ENCODE measurements at places on chromosomes 1 and 21. TPM values are rescaled to one million over a fixed set of nuclear protein-coding genes. Genes with fewer than 3 reads are reported as not detected.

- H3K27ac ChIP-seq: peak overlapping the region; percentile 81
- peaks cover 23% of the 10 kb centered on the region for H3K36me3 ChIP-seq
- no peak for DNase-seq
Observed at GRCh38 chr1:93578911-93579825, 102.5 kb downstream of the BCAR3 start.

- H3K27me3 ChIP-seq: no peaks in the 10 kb centered on the region
- peaks cover 1% of the 10 kb centered on the region for H3K4me1 ChIP-seq
- H3K36me3 ChIP-seq: no peaks in the 10 kb centered on the region
- H3K4me3 ChIP-seq: no peak overlapping the region
- H3K27ac ChIP-seq: no peak overlapping the region
Observed at GRCh38 chr1:26016258-26016952, 5.2 kb upstream of the EXTL1 start.

GRCh38 chr1:245751726-245752470 lies 597.1 kb downstream of the KIF26B start:
- DNase-seq: no peak
- no peak overlapping the region for H3K4me3 ChIP-seq
- H3K4me1 ChIP-seq: no peaks in the 10 kb centered on the region
- H3K27ac ChIP-seq: no peak overlapping the region

DNA sequence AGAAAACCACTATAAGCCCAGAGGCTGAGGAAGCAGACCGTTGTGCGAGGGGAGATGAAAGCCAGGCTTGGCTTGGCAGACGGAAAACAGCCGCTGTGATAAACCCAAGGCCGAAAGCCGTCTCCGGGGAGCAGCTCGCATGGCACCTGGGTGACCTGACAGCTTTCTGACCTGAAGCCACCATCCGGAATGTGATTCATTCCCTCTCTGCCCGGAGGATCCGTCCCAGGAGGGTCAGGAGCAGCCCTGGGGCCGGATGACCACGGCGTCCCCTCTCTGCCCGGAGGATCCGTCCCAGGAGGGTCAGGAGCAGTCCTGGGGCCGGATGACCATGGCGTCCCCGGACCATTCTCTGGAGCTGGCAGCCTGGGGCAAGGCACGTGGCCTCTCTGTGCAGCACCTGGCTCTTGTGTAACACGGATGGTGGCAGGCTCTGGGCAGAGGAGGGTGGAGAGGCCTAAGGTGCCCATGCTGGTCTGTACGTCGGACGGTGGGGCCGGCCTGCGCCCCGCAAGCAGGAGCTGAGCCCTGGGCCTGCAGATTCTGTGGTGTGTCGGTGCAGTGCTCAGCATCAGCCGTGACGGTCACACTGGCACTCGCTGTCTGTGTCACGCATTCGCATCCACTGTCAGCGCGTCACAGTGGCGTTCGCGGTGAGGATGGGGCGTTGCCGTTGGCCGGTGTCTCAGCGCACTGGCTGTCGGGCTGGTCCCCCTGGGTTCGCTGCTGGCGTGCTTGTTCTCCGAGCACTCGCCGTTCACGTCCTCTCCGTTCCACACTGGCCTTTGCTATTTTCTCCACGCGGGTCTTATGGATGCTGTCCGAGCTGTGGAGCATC lies 50.3 kb downstream of the SLX9 start:
- no peak overlapping the region for H3K4me3 ChIP-seq
- H3K27ac ChIP-seq: no peak overlapping the region
- no peaks in the 10 kb centered on the region for H3K36me3 ChIP-seq
- H3K27me3 ChIP-seq: no peaks in the 10 kb centered on the region

The GLRX2 gene
- 2.8 TPM for total RNA-seq

The COL9A2 gene
- total RNA-seq: 4.5 TPM

- H3K27me3 ChIP-seq: no peaks in the 10 kb centered on the region
- no peaks in the 10 kb centered on the region for H3K4me1 ChIP-seq
- no peak for DNase-seq
- no peaks in the 10 kb centered on the region for H3K36me3 ChIP-seq
- no peak overlapping the region for H3K4me3 ChIP-seq
Observed at GRCh38 chr21:42079939-42080787, 9.0 kb downstream of the UMODL1 start.

- no peak overlapping the region for H3K27ac ChIP-seq
- no peaks in the 10 kb centered on the region for H3K27me3 ChIP-seq
- peaks cover 14% of the 10 kb centered on the region for H3K36me3 ChIP-seq
- H3K4me3 ChIP-seq: no peak overlapping the region
- no peak for DNase-seq
Observed at GRCh38 chr1:110348771-110349170, 9.6 kb downstream of the RBM15 start.

The SPRR1A gene
- not detected for total RNA-seq

- no peak for DNase-seq
- no peak overlapping the region for H3K27ac ChIP-seq
- no peak overlapping the region for H3K4me3 ChIP-seq
- no peaks in the 10 kb centered on the region for H3K36me3 ChIP-seq
- H3K4me1 ChIP-seq: no peaks in the 10 kb centered on the region
Observed at GRCh38 chr1:180842491-180843275, 70.0 kb upstream of the KIAA1614 start.

- no peaks in the 10 kb centered on the region for H3K27me3 ChIP-seq
- no peaks in the 10 kb centered on the region for H3K36me3 ChIP-seq
- H3K4me1 ChIP-seq: peaks cover 3% of the 10 kb centered on the region
- H3K4me3 ChIP-seq: no peak overlapping the region
- no peak for DNase-seq
Observed at GRCh38 chr1:94326329-94326728, 88.9 kb upstream of the ARHGAP29 start.

GRCh38 chr21:16455526-16455925 lies 725.7 kb downstream of the USP25 start:
- DNase-seq: no peak
- H3K4me3 ChIP-seq: no peak overlapping the region
- H3K27me3 ChIP-seq: no peaks in the 10 kb centered on the region
- H3K27ac ChIP-seq: no peak overlapping the region
- no peaks in the 10 kb centered on the region for H3K4me1 ChIP-seq
- H3K36me3 ChIP-seq: no peaks in the 10 kb centered on the region

DNA sequence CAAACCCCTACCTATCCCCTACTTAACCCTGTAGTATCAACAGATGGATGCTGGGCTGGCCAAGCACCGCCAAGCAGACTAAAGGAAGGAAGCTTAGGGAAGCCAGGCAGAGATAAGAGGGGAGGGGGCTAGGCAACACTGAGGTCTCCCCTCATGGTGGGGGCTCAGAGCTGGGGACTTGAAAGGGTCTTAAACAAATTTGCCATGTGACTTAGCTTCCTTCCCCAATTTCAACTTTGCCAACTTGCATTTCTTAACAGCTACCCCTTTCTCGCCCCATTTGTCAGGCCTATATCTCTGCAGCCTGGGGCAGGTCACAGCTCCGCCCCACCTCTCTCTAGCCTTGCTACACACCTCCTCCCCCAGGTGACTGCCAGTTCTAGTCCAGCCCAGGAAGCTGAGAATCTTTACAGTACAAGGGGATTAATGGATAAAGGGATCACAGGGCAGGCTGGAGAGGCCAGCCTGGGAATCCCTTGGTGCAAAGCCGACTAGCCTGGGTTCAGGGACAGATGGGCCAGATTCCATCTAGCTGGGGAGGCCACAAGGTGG lies 3.4 kb downstream of the KIF21B start:
- H3K27ac ChIP-seq: no peak overlapping the region
- no peaks in the 10 kb centered on the region for H3K27me3 ChIP-seq
- no peak overlapping the region for H3K4me3 ChIP-seq
- peaks cover 7% of the 10 kb centered on the region for H3K4me1 ChIP-seq
- DNase-seq: no peak

- DNase-seq: no peak
- no peak overlapping the region for H3K4me3 ChIP-seq
- H3K4me1 ChIP-seq: peaks cover 2% of the 10 kb centered on the region
- H3K36me3 ChIP-seq: peaks cover 40% of the 10 kb centered on the region
Observed at GRCh38 chr1:23385119-23385621, 15.5 kb upstream of the ZNF436 start.

DNA sequence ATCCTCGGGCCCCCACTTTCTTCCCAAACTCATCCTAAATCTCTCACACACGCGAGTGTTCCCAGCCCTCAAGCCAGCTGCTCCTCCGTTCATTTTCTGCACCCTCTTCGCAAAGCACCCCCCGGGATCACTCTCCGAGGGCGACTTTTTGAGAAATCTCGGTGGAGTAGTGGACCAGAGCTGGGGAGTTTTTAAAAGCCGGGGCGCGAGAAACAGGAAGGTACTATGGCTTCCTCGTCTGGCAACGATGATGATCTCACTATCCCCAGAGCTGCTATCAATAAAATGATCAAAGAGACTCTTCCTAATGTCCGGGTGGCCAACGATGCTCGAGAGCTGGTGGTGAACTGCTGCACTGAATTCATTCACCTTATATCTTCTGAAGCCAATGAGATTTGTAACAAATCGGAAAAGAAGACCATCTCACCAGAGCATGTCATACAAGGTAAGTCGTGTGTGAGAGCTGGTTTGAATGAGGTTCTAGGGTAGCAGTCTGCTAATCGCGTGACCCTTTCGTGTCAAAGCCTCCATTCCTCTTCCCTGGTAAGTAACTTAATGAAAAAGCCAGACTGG lies 800 bp downstream of the DR1 start:
- no peaks in the 10 kb centered on the region for H3K4me1 ChIP-seq
- H3K4me3 ChIP-seq: peak overlapping the region; percentile 98
- H3K27me3 ChIP-seq: no peaks in the 10 kb centered on the region
- no peaks in the 10 kb centered on the region for H3K36me3 ChIP-seq

DNA sequence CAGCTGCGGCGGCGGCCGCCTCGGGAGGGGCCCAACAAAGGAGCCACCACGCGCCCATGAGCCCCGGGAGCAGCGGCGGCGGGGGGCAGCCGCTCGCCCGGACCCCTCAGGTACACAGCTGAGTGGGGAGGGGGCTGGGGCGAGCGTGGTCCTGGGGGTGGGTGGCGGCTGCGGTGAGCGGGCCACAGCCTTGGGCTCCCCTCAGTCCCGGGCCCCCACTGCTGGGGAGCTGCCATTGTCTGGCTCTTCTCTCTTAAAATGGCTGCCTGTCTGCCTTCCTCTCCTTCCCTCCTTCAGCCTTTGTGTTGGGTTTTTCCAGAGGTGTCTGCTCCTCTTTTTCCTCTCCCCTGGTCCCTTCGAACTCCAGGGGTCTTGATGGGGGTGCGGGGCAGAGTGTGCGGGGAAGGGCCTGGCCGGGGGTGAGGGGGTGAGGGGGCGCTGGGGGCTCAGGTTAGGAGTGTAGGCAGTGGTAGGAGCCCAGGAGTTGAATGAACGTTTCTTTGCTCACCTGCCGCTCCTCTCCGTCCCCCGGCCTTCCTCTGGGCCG lies 1.7 kb downstream of the ARID1A start:
- peaks cover 13% of the 10 kb centered on the region for H3K4me1 ChIP-seq
- DNase-seq: no peak
- no peaks in the 10 kb centered on the region for H3K27me3 ChIP-seq
- H3K27ac ChIP-seq: peak overlapping the region; percentile 90
- peak overlapping the region; percentile 98 for H3K4me3 ChIP-seq

The NBPF6 gene
- total RNA-seq: not detected

The PTPRC gene
- 21.3 TPM for total RNA-seq

The MXRA8 gene
- 345 TPM for total RNA-seq

The LINGO4 gene
- not detected for total RNA-seq

DNA sequence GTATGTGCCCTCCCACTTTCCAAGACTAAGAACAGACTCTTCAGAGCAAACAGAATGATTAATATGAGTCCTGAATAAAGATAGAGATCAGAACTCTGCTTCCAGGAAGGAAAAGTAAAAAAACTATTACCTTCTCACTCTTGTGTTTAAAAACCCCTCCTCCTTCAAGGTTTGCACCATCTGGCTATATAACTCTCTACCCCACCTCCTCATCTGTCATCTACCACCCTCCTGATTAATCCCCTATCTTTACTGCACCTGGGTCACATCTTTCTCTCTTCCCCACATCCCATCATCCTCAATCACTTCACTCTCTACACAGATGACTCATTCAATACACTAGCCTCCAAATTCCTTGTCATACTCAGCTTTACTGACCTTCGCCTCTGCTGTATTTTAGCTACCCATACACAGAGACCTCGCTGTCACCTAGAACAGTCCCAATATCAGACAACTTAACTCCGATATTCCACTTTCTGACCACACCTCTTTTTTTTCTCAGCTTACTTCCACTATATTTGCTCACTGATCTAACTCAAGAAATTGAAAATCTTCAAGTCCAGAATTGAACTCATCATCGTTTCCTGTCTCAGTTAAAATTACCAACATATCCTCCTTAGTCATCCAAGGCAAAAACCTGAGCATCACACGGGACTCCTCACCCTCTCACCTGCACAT lies 3.7 kb downstream of the SCMH1 start:
- H3K36me3 ChIP-seq: no peaks in the 10 kb centered on the region
- H3K27ac ChIP-seq: no peak overlapping the region
- DNase-seq: no peak
- no peak overlapping the region for H3K4me3 ChIP-seq
- peaks cover 16% of the 10 kb centered on the region for H3K4me1 ChIP-seq

GRCh38 chr1:21272540-21272939 lies 17.7 kb downstream of the ECE1 start:
- H3K27me3 ChIP-seq: no peaks in the 10 kb centered on the region
- peak overlapping the region; percentile 51 for H3K27ac ChIP-seq
- peaks cover 19% of the 10 kb centered on the region for H3K4me1 ChIP-seq

The CTSK gene
- 44.0 TPM for total RNA-seq

- no peak overlapping the region for H3K27ac ChIP-seq
- no peak overlapping the region for H3K4me3 ChIP-seq
- no peaks in the 10 kb centered on the region for H3K4me1 ChIP-seq
- H3K27me3 ChIP-seq: no peaks in the 10 kb centered on the region
- H3K36me3 ChIP-seq: no peaks in the 10 kb centered on the region
Observed at GRCh38 chr21:32437729-32438128, 25.2 kb downstream of the EVA1C start.

DNA sequence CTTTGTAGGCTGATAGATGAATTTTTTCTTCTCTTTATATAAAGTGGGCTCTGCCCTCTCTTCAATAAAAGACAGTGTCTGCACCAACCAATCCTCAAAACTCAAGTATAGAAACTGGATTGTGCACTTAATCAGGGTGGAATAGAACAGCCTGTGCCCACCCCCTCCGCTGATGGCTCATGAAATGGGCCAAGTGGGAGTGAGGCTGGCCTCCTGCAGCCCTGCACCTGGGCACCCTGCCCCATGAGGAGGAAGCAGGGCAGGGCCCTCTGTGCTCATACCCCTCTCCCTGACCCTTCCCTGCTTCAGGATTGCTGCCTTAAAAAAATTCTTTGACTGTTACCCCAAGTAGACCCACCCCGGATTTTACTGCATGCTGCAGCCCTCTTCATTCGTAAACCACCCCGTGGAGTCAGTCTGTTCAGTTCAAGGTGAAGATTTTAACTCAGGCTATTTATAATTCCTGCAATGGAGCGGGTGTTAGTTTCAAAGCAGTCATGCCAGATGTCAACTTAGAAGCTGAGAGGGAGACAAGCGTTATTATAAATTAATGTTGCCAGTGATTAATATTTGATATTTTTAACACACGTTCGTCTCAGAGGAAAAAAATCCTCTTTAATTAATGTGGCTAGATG lies 15.8 kb downstream of the PROK1 start:
- no peak for DNase-seq
- H3K36me3 ChIP-seq: no peaks in the 10 kb centered on the region
- no peak overlapping the region for H3K4me3 ChIP-seq
- no peak overlapping the region for H3K27ac ChIP-seq

DNA sequence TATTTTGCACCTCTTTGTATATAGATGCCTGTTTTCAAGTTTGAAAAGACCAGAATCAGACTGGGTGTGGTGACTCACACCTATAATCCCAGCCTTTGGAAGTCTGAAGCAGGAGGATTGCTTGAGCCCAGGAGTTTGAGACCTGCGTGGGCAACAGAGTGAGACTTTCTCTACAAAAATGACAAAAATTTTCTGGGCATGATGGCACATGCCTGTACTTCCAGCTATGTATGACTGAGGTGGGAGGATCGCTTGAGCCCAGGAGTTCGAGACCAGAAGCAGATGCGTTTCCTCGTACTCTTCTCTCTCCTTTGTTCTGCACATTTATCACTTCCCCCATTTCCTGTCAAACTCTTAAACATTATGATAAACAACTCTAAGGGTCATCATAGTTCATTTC lies 310.0 kb upstream of the SNX7 start:
- H3K4me1 ChIP-seq: no peaks in the 10 kb centered on the region
- H3K4me3 ChIP-seq: no peak overlapping the region
- no peaks in the 10 kb centered on the region for H3K27me3 ChIP-seq
- no peaks in the 10 kb centered on the region for H3K36me3 ChIP-seq

Measured in ascending aorta (tissue), 2 donors.